Left renal pelvis (tissue), 4 donors: ENCODE measurements at places on chromosomes 11 and 22.

DNA sequence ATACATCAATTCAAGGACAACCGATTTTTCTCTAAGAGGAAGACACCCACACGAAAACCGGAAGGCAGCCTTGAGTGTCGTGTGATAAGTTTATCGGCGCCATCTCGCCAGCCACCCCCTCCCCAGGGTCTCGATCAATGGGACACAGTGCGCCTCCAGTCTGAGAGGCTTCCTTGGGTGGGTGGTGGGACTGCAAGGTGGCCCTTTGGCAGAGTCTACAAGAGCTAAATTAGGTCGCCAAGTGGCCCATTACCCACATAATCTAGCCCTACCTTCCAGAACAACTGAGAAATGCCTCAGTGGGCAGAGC is 64.0 kb downstream of the CD6 start:
- DNase-seq = no peak

GRCh38 chr11:24312464-24313238 is 184.2 kb upstream of the LUZP2 start:
- no peak for DNase-seq

DNA sequence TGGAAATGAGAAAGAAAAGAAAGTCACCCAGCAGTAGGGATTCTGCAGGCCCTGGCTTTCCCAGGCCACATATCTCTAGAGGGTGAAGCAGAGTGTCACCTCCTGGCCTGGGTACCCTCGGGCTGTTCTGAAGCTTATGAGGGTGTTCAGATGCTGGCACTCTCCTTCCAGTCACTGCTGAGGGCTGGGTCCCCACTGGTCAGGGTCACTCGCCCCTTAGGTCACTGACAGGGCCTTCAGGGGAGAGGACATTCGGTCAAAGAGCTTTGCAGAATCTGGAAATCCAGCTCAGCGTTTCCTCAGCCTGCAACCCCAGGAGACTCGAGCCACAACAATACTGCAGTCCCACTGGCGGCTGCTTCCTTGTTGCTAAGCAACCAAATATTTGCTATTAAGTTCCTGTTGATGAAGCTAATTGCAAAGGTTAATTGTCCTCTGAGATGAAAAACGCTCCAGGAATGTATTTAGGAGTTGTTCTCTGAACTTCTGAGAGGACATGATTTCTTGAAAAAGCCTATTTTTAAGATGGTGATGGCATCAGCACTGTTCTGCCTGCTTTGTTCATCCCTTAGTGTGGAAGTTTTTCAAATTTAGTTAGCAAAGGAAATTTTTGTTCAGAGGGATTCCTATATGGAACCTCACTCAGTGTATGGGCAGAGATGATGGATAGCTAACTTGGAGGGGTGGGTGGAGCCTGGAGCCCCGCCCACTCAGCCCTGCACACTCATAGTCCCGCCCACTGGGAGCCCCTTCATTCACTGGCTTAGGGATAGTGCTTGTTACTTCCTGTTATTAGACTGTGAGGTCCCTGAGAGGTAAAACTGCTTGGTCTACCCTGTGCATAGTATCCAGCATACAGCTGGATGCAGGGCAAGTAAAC is 109.2 kb downstream of the CSNK2A3 start:
- DNase-seq = peak; percentile 33

- no peak for DNase-seq
Measured at GRCh38 chr22:40235308-40235707, 57.6 kb downstream of the TNRC6B start.

DNA sequence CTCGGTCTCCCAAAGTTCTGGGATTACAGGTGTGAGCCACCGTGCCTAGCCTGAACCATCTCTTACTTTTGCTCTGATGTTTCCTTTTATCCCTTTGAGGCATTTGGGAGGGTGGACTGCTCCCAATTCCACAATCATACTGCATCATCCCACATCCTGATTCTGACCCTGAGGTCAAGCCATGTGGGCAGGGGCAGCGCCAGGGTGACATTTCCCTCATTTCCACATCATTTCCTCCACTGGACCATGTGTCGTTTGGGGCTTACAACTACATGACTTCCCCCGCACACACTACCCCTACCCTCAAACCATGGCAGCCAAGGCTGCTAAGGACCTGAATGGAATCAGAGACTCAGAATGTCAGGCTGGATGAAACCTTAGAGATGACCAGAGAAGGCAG is 26.4 kb upstream of the ZBTB16 start:
- no peak for DNase-seq
